ENCODE measurements at places on chromosomes 4 and X.

- DNase-seq = no peak
These were observed 23.8 kb downstream of the SHROOM3 start for GRCh38 chr4:76458825-76459224.

GRCh38 chr4:20809812-20810211, 109.6 kb downstream of the PACRGL start:
- DNase-seq = no peak

- no peak for DNase-seq
These were observed 487.3 kb downstream of the MID1IP1 start for GRCh38 chrX:39288592-39288991.

DNA sequence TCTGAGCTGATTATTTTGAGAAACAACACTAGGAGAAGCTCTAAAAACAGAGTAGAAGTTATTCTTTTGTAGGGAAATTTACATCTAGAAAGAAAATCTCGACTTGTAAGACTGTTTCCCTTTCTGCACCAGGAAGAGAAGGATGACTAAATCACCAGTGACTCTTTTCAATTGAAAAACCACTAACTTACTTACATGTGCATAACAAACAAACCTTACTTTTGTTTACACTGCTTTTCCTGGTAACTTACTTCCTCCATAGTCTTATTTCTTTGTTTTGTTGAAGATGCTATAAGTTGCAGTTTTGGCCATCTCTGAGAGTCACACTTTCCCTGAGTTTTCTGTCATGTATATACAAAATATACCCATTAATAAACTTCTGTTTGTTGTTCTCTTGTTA, 293.6 kb upstream of the FAT4 start:
- DNase-seq = no peak

- no peak for DNase-seq
These were observed 5.8 kb downstream of the CCKAR start for GRCh38 chr4:26484516-26484915.

GRCh38 chr4:36244257-36245082, at the start of gene ARAP2:
Gene ARAP2, minus strand, starts transcription at chr4:36244514. Its CDS starts 15,028 bp downstream, at chr4:36229486.
- peak; percentile 68 for DNase-seq

DNA sequence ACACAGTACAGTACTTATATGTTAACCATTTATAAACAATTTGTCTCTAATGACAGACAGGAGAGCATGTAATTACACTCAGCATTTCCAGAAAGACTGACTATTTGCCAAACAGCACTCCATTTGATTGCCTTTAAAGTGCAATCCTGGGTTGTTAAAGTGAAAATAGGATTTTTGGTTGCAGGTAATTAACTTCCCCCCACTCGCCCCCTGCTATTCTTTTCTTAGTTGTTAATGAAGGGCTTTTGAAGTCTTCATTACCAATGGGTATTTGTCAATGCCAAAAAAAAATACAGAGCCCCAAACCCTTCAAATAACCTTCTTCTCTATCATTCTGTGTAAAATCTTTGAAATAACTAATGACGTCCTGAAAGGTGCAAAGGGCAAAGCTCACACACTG, 825.6 kb downstream of the STPG2 start:
- DNase-seq = no peak

- DNase-seq = no peak
These were observed 73.2 kb downstream of the NFKB1 start for GRCh38 chr4:102574317-102574716.

GRCh38 chrX:33195698-33196097, 15.7 kb downstream of the DMD start:
- DNase-seq = no peak

GRCh38 chrX:67290489-67291220, 253.2 kb upstream of the AR start:
- DNase-seq = no peak

GRCh38 chr4:90317785-90318184, 190.6 kb downstream of the CCSER1 start:
- DNase-seq = no peak

DNA sequence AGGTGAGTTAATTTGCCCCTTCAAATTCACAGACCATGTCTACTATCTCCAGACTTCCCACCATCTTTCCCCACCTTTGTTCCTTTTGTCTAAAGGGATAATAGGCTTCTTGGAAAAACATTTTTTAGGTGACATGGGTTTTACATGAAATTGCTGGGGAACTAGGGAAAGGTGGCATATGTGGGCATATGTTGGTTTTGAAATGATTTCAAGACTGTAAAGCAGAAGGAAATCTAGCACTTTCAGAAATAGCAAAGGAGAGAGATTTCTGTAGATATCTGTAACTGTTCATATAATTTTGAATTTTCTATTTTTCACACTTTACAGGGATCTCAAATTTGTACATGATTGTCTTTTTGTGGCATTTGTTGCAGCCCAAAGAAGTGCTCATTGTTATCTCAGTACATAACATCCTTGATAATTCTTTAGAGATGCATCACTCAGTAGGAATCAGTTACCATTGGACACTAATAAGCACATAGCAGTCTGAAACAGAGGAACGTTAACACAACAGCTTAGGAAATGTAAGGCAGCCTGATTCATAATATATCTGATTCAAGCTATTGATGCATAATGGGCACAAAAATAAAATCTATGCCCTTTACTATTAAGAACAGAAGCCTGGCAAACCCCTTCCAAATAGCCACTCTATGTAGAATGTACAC, 659.7 kb downstream of the CENPC start:
- no peak for DNase-seq

DNA sequence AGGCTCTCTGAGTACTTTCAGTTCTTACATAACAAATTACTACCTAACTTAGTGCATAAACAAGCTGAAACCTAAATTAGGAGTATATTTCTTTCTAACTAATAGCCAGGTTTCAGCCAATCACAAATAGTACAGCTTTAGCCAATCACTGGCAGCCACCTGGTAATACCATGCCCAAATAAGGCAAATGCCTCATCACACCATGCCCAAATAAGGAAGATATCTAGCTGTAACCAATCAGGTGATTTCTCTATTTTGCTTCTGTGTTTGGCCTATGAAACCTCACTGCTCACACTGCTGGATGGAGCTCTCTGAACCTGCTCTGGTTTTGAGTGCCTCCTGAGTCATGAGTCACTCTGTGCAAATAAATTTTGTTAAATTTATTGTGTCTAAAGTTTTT, 113.5 kb downstream of the DDIT4L start:
- DNase-seq = no peak

Data from naive thymus-derived CD4-positive, alpha-beta T cell (primary cell).